ENCODE measurements at places on chromosomes 11 and 22.

GRCh38 chr11:57644748-57645688 lies 4.7 kb downstream of the YPEL4 start:
- DNase-seq: peak; percentile 78

DNA sequence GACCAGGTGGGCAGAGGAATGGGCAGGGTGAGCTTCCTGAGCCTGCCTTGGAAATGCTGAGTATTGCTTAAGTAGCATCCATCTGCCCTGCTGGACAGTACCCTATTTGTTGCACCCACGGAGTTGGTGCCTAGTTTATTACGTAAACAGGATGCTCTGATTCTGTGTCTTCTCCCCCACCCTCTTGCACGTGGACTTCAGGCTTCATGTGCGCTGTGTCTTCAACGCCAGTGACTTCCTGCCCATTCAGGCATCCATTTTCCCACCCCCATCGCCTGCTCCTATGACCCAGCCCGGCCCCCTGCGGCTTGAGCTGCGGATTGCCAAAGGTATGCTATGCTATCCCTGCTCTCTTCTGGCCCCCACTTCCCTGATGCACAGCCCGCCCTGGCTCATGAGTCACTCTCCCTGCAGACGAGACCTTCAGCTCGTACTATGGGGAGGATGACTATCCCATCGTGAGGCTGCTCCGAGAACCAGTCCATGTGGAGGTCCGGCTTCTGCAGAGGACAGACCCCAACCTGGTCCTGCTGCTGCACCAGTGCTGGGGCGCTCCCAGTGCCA lies 5.7 kb downstream of the ZP1 start:
- DNase-seq: no peak

DNA sequence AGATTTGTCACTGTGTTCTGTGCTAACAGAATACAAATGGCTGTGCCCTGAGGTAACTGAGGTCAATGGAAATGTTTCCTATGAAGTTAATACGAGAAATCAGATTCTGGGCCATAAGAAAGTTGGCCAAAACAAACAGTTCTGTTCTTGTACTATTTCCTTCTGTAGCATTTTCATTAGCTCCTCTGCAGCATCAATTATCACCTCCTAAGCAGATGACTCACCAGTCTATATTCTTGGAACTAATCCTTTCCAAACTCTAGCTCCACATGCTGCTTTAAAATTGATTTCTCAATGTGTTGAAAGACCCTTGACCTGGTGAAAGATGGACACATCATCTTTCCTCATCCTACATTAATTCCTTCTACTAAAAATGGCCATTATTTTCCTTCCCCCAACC lies 736.0 kb downstream of the NELL1 start:
- no peak for DNase-seq

GRCh38 chr22:23113067-23113846 lies 28.5 kb downstream of the RSPH14 start:
- DNase-seq: no peak

DNA sequence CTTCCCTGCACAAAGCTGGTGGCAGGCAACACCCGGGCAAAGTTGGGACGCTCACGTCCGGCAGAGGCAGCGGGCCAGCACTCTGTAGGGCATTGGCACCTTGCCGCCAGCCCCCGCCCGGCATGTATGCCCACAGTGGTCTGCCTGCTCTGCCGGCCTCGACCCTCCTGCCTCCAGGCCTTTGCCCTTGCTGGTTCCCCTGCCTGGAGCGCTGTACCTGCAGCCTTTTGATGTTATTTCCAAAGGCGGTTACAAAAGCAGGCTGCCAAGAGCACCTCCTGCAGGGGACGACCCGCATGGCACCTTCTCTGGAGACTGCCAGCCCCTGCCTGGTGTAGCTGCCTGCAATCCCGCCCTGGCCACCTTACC lies 56.5 kb upstream of the SHISAL1 start:
- no peak for DNase-seq

- DNase-seq: no peak
Measured at GRCh38 chr11:1827931-1828330, 6.9 kb upstream of the SYT8 start.

DNA sequence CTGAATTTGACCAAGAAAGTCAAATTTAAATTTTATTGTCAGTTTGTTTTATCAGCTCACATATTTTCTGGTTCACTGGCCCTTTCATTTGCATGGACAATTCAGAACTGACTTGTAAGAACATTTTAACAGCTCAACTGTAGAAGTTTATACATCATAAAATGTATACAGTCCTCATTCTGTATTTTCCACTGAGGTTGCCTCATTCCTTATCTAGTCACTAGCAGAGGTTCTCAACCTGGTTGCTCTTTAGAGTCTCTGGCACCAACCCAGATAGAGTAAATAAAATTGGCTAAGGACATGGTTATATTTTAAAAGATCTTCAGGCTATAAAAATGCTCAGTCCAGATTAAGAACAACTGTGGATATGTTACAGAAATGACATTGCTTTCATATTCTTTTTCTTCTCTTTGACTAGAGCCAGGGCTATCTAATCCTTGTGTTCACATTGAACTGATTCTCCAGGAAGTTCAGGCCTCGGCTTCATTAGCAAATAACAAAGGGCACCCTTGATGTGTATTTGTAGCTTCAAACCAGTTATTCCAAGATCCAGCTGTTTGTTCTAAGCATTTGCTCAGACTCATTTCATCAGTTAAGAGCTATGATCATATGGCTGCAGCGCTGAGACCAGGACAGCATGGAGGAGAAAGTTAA lies 782.5 kb downstream of the ETS1 start:
- no peak for DNase-seq

DNA sequence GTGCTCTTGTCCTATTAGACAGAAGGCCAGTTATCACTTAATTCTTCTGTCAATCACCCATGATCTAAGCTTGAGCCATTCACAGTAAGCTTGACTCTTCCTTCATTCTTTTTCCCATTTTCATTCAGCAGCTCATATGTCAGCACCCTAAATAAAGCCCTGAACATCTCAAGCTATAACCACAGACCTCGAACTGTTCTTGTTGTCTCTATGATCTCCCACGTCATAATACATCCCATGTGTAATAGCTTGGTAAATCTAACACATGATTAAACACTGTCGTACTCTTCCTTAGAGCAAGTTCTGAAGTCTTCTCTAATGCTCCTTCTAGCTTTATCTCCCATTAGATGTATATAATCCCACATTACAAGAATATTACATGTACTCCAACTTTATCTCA lies 14.4 kb downstream of the MUC15 start:
- DNase-seq: no peak

- no peak for DNase-seq
Measured at GRCh38 chr22:19654338-19654987, 59.8 kb upstream of the SEPTIN5 start.

- DNase-seq: no peak
Measured at GRCh38 chr22:26553056-26553752, 36.7 kb downstream of the TPST2 start.

DNA sequence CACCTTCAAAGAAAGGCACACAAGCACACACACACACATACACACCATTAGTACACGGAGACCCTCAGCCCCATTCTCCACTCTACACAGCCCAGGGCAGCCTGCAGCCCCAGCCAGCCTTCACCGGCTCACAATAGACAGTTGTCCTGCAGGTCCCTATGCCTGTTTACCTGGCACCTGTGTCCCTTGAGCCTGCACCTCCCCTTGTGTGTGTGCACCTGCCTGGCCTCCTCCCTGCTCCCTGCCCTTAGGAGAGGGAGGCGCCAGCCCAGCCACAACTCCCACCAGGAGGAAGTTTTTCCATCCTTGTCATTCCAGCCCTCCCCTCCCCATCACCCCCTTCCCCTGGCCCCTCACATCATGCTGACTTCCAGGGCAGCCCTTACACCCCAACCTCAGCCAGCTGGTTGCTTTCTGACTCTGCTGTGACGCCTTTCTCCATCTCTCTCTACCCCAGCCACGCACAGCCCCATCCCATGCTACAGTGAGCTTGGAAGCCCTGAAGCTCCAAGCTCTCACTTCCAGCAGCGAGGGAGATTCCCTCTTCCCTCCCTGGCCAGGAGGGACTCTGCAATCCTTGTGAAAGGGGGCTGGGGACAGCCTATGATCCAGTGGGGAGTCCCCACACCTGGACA lies 4.4 kb downstream of the AHNAK start:
- no peak for DNase-seq

DNA sequence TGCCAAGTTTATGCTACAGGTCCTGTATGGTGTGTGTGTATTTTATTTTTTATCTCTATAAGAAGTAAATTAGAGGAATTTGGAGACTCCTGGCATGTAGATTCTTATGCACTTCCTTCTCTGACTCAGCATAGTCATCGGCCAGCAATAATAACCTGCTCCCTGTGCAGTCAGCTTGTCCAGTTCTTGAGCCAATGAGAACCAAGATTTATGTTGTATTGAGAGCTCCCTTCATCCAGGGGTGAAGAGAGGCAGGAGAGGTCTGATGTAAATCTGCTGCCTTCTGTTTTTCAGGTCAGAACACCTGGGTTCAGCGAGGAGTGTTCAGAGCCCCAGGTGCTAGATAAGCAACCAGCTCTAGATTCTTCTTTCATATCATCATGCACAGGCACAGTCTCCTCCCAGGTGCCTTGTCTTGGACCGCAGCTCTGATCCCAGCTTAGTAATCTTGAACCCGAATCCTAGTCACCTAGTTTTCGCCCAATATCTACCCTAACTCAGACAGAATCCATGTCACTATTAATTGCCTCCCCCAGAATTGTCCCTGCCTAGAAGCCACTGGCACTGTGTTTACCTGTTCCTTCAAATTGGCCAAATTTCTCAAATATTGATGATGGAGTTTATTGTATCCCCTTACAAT lies 328.2 kb upstream of the NCAM1 start:
- DNase-seq: no peak

GRCh38 chr11:34770111-34770510 lies 146.1 kb downstream of the APIP start:
- no peak for DNase-seq

- DNase-seq: no peak
Measured at GRCh38 chr11:19511066-19511412, 201.6 kb upstream of the NAV2 start.

DNA sequence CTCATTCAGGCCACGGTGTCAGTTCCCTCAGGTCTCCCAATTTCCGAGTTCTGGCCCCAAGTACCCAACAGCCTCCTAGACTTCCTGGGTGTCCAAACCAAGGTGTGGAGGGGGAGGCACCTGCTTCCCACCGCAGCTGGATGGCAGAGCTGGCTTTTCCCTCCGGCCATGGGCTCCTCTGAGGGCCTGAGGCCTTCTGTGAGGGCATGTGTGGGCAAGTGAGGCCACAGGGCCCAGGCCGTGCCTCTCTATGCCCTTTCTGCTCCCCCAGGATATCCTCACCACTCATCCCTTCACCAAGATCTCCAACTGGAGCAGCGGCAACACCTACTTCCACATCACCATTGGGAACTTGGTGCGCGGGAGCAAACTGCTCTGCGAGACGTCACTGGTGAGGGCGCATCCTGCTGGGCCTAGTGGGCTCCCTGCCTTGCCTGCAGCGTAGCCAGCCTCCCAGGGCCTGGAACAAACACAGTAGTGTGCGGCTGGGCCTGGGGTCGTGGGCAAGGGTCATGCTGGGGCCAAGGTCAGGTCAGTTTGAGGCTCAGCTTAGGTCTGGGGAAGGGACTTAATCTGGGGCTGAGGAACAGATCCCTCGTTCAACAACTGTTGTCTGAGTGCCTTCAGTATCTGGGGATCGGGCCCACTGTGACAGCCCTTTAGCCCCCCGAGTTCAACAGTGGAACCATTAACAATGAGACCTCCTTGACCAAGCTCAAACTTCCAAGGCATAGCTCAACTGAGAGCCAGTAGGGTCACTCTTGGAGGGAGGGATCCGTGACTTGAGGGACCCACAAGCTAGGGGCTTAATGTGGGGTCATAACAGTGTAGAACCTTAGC lies 85.8 kb downstream of the MYO7A start:
- DNase-seq: no peak

GRCh38 chr22:21646608-21647590 lies 4.8 kb downstream of the SDF2L1 start:
- DNase-seq: peak; percentile 60

DNA sequence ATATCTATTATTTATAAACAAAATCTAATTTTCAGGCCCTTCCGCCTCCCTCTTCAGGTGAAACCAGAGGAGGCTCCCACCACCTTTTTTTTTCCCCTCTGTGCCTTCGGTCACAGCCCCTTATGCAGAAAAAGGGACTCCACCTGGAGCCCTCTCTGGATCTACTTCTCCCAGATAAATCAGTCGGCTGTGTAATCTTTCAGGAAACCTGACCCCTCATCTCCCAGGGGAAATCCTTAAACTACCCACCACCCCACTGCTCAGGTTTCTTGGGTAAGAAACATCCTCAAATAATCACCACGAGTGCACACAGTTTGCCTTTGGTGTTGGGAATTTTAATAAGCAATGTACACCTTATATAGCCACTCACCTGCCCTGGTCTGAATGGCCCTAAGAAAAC lies 104.2 kb downstream of the NAV2 start:
- no peak for DNase-seq
